T-cell (primary cell): ENCODE measurements at places on chromosomes 11 and 22.

- DNase-seq, result no peak
Observed at GRCh38 chr11:34792814-34793258, 123.3 kb downstream of the APIP start.

DNA sequence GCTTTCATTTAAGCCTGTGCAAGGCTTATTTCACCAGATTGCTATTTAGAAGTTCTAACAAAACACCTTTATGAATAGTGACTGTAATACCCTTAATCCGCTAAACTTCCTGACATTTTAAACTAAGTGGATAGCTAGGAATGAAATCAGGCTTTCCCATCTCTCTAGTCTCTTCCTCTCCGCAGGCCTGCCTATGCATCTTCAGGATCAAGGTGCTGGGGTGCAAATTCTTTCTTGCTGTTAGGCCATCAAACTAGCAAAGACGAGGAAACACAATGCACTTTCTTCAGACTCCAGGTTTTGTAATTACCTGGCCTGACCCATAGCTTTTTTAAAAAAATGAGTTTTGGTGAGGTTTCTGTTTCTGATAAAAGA lies 149.4 kb downstream of the DBX1 start:
- no peak for DNase-seq

DNA sequence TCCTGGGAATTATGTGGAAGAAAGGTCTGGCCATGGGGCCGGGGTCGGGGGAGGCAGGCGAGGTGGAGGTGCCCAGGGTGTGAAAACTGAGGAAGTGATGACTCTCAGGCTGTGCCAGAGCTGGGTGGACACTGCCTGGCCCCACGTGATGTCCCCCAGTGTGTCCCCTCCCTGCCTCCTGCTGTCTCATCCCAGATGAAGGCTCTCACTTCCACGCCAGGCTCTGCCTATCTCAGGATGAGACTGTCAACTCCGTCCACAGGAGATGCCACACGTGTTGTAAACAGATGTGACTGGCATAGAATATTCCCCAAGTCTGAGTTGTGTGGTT lies 51.4 kb downstream of the RPS6KA4 start:
- no peak for DNase-seq

DNA sequence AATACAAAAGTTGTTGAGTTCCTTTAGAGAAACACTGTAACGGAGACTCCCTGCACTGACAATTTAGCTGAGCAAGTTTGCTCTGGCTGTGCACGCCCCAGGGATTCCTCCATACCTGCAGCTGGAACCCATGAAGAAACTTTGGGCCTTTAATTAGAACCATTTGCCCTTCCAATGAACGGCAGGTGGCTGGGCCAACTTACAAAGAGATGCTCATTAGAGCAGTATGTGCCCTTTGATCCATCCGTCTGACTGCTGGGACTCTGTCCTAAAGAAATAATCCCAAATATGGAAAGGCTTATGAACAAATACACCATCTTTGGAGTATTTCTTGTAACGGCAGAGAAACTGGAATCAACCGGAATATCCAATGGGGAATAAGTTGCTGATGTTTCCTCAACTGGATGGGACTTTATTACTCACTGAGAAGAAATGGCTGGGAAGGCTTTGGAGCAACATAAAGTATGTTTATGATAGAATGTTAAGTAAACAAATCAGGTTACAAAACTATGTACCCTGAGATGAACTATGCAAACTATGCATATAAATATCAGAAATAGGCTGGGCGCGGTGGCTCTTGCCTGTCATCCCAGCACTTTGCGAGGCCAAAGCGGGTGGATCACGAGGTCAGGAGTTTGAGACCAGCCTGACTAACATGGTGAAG lies 24.4 kb upstream of the FBLN1 start:
- no peak for DNase-seq

GRCh38 chr11:34348919-34349318 lies 8.9 kb downstream of the ABTB2 start:
- no peak for DNase-seq

DNA sequence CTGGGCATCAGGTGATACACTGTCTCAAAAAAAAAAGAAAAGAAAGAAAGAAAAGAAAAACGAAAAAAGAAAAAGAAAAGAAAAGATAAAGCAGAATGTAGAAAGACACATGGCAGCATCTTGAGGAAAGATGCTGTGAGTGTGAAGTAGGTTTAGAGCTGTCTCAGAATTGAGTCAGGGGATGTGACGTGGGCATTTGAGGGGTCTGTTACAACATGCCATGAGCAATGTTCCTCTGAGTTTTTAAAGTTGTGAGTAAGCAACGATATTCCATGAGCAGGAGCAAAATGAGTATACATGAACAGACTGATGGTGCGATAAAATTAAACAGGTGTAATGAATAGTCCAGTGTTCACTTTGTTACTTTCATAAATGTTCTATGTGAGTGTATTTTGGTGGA lies 11.3 kb upstream of the QSER1 start:
- DNase-seq, result no peak

DNA sequence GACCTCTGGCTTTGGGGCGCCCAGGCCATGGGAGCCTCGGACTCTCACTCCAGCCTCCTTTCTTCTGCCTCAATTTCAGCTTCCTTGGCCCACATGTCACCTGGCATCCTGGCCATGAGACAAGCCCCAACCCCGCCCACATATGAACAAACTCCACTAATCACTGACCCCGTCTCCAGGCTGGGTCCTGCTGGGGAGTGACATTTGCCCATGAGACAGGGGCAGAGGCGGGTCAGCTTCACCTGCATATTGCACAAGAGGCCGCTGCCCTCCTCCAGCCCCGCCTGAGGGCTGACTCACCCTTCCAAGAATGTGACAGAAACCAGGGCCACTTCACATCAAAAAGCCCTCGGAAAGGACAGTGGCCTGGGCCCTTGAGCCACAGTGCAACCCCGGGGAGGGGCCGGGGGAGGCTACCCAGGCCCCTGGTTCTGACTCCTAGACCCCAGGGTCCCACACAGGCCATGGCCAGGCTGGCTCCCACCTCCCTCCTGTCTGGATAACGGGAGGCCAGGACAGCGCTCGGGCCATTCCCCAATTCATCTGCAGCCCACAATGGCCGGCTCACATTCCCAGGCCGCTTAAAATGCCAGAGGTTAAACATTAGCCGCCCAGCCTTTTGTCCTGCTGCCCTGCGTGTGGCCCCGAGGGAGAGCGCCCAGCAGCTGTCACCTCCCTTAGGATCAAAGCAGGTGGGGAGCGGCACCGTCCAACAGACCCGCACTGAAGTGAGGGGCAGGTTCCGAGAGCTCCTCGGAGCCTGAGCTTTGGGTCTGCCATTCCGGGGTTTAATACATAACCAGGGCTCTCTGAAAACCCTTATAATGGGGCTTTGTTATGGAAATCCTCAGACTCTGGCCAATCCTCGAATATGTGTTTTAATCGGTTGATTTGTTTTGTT lies 42.3 kb downstream of the TRMU start:
- DNase-seq, result no peak

- DNase-seq, result no peak
Observed at GRCh38 chr11:2099516-2100349, 39.5 kb downstream of the IGF2 start.

- DNase-seq, result no peak
Observed at GRCh38 chr22:22210889-22211833, 33.4 kb upstream of the VPREB1 start.

- DNase-seq, result no peak
Observed at GRCh38 chr22:37943136-37943824, 10.1 kb downstream of the C22orf23 start.
